WERI-Rb-1 (cell line): ENCODE measurements at places on chromosomes 6 and 20.

- no peak for DNase-seq
Measured at GRCh38 chr6:40714143-40714542, 127.0 kb upstream of the LRFN2 start.

DNA sequence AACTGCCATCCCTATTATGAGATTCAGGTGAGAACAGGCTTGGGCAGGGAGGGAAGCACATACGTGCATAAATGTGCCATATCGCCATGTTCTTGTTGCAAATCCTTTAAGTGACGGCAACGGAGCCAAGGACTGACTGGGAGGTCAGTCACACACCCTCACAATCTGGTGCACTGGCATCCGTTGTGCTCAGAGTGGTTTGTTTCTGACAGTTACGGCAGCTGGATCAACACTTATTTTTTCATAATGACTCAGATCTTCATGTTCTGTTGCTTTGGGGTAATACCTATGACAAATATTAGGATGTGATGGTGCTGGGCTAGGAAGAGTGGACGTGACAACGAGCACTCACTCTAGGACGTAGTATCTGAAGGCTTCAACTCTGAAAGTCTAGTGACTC, 56.2 kb upstream of the PREP start:
- DNase-seq = no peak

- DNase-seq = peak; percentile 42
Measured at GRCh38 chr20:51318058-51318949, 224.2 kb downstream of the NFATC2 start.

DNA sequence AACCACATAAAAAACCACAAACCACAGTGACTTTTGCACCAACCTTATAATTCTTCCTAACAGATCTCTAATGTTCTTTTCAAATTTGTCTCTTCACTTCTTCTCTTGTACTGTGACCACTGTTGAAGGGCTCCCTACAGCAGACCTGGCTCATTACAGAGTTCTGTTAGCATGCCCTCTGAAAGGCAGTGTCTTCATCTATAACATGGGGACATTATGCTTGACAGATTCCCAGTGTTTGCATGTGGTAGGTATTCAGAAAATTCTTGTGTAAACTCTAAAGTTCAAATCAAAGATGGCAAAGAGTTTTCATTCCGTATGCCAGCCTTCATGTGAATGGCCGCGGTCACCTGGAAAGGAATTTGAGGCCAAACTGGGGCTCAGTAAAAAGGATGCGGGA, 182.6 kb downstream of the DHX35 start:
- DNase-seq = no peak

- no peak for DNase-seq
Measured at GRCh38 chr20:24663496-24663895, 194.1 kb downstream of the SYNDIG1 start.

DNA sequence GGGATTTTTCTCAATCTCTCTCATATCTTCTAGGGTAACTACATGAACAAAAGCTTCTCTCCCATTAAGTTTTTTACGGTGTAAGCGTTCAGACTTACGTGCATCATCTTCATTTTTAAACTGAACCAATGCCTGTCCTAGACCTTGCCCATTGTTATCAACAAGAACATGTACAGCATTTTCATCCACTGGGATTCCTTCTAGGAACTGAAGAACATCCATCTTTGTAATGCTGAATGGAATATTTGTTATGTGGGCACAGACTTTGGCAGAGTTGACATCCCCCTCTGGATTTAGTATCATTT, 11.3 kb downstream of the CPNE1 start:
- no peak for DNase-seq

- peak; percentile 42 for DNase-seq
Measured at GRCh38 chr6:6856538-6857523, 250.9 kb upstream of the RREB1 start.

GRCh38 chr6:66429210-66429609, 722.2 kb upstream of the EYS start:
- no peak for DNase-seq

- peak; percentile 59 for DNase-seq
Measured at GRCh38 chr20:31860390-31861134, 9.8 kb downstream of the DUSP15 start.

GRCh38 chr6:67252663-67253062, 1382.4 kb upstream of the ADGRB3 start:
- no peak for DNase-seq

- no peak for DNase-seq
Measured at GRCh38 chr20:61321481-61321880, 69.4 kb downstream of the CDH4 start.

DNA sequence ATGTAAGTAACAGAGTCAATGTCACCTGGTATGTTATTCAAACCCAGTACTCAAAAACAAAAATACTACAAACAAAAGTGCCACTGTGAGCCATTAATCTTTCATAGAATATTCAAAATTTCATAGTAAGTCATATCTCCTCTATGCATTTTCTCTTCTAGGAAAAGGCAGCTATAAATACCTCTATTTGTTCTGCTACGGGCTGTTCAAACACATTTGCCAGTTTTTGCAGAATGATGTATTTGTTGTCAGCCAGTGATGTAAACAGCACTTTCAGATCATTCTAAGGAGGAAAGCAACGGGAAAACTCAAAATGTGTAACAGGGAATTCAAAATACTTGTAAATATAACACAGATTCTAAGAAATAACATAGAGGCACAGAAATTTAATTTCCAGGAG, 388.2 kb downstream of the SYNE1 start:
- DNase-seq = no peak

DNA sequence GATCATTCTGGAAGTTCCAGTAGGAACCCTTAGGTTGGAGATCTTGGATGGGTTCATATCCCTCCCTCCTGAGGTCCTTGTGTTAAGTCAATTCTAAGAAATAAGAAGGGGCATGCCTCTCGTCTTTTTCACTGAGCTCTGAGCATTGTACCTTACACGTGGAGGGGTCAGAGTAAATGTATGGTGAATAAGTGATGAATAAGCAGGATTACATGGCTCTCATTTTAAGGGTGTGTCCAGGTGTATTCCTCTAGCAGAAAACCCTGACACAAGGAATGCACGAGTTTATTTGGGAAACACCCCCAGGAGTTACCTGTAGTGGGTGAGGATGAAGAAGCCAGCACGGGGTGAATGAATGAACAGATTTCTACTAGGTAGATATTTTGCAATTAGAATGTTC, 400.2 kb downstream of the KIF16B start:
- no peak for DNase-seq

DNA sequence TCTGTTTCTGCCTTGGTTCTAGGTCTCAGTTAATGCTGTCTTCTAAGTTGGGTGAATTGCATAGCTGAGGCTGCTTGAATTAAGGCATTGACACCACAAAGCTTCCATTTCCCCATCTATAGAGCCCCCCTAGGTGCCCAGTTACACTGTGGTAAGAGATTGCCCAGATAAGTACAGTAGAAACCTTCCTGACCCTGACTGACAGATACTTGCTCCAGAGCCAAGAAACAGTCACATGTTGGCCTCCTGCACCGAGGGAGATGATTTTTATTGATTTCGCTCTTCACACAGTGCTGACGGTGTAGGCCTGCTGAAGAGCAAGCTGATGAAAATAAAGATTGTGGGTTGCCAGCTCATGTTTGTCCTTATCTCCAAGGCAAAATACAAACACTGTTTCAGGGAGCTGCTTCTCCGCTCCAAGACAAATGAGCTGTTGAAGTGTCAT, 67.9 kb downstream of the TRMT11 start:
- DNase-seq = no peak

GRCh38 chr6:132368916-132369481, 32.3 kb downstream of the MOXD1 start:
- no peak for DNase-seq

GRCh38 chr6:10460096-10460495, 45.2 kb upstream of the TFAP2A start:
- no peak for DNase-seq

DNA sequence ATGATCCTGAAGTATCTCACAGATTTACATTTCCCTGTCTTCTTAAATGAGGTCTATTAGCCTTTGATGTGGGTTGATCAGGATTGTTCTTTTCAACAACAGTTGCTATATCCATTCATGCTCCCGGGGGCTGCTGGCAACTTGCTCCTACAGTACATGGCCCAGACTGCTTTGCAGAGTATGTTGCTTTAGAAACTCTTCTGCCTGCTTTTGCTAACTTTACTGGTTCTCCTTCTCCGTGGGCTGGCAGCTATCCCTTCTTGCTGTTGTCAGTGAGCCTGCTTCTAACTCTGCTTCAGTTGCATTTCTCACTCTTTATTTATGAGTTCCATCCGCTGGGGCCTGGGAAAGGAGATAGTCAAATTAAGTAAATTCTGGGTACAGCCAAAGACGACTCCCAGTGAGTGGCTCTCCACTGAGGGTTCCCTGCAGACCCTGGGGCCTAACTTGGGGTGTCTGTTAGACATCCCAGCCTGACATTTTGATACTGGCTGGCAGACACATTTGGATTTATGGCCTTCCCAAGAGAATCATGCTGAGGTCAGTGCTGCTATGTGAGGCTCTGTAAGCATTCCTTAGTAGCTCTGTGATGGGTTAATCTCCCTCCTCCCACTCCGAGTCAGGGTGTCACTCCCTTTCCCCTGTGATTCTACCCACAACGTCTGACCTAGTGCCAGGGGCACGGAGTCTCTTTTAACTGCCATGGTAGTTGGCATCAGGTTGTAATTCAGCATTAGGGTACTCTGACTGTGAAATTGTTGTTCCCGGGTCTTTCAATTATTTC, 73.6 kb downstream of the SLX4IP start:
- DNase-seq = no peak

- DNase-seq = no peak
Measured at GRCh38 chr6:161476711-161477110, 202.8 kb upstream of the AGPAT4 start.

GRCh38 chr20:16145919-16146318, 427.3 kb downstream of the KIF16B start:
- no peak for DNase-seq

- no peak for DNase-seq
Measured at GRCh38 chr20:33277471-33278441, 5.3 kb upstream of the BPIFB1 start.

DNA sequence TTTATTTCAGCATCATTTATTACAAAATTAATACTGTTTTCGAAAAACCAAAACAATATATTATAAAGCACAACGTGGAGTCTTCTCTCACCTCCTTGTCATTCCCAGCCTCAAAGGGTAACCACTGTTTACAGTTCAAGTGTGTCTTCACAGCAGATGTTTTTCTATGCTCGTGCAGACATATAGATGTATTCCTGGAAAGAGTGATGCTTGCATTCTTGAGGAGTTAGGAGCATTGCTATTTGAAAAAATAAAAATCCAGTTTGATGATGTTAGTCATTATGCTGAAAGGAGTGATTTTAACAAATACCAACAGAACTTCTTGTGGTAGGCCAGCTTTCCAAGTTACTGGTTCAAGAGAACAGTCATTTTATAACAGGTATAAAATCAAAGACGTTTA, 234.9 kb downstream of the BCKDHB start:
- no peak for DNase-seq

DNA sequence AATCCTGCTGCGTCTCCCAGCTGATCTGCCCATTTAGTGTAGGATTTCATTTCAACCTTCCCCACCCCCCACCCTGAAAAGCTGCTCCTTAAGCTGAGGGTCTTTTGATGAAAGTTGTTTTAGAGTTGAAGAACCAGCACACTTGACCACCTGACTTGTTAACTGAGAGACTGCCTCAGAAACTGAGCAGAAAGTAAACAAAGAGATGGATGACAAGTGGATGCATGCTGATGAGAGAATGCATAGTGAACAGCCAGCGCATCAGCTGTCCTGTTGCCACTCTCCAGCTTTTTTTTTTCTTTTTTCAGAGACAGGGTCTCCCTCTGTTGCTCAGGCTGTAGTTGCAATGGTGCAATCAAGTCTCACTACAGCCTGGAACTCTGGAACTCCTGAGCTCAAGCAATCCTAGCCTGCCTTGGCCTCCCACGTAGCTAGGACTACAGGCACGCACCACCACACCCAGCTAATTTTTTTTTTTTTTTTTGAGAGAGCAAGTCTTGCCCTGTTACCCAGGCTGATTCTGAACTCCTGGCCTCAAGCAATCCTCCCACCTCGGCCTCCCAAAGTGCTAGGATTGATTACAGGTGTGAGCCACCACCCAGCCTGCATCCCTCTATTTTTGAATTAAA, 9.5 kb downstream of the RPL10A start:
- no peak for DNase-seq

DNA sequence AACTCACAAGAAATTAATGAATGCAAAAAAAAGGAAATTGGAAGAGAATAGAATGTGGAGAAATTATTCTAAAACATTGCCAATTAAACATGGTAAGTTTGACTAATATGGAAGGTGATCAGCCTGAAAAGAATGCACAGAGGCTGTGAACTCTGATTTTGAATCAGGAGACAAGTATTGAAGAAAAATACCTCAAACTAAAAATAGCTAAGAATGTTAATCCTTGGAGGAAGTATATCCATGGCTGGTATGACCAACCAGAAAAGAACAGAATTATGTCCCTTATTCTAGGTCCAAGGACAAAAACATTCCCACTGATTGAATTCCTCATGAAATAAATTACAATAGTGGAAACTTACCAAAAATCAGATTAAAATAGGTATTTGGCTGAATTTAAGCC, 7.3 kb upstream of the RIMS1 start:
- no peak for DNase-seq

GRCh38 chr20:45949542-45950329, 15.3 kb downstream of the PCIF1 start:
- DNase-seq = peak; percentile 73

DNA sequence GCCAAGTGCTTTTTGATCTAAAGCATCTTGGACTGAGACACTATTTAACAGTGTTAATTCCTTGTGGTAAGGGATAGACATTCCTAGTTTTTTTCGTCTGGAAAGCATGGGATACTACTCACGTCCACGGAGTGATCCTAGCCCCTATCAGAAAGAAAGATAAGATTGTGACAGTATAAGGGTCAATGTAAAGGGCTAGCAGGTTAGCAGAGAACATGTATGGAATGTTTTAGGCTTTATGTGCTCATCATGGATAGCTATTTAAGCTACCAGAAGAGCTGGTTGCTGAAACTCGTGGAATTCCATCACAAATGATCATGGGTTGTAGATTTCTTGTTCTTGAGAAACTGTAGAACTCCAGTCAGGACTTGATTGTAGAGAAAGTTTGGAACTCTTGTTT, 32.1 kb downstream of the CYB5R4 start:
- no peak for DNase-seq

DNA sequence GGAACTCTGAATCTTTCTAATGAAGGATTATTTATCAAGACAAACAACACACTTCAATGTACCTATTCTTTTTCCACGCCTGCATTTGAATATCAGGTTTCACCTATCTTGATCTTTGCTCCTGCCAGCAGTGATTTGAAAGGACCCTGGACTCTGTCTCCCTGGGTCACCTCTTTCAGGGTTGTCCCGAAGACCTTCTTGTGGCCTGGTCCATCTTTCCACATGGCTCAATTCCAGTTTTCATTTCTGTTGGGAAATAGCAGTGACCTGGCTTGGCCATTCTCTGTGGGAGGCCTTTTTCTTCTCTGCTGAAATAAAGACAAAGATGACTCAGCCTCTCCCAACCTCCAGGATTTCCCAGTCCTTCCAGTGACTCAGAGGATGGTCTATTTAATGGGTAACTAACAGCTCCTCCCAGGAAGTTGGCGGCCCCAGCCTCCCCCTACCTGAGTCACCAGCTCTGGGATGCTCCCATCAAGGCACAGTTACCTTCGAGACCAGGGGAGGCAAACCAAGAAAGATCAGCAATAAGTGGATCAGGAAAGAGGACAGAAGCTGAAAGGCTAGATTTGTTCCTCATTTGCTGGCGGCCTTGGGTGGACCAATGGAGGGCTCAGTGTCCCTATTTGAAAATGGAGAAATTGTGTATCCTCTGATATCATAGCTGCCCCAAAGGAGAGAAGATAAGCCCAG, 120.2 kb upstream of the RNF24 start:
- DNase-seq = no peak
